ENCODE measurements at places on chromosomes 11 and 22.

GRCh38 chr22:49366437-49366836 lies 461.2 kb downstream of the BRD1 start:
- DNase-seq: no peak

- no peak for DNase-seq
Observed at GRCh38 chr11:57681168-57681567, 13.3 kb downstream of the ZDHHC5 start.

GRCh38 chr11:72343006-72343756 lies 91.2 kb downstream of the CLPB start:
- DNase-seq: no peak

DNA sequence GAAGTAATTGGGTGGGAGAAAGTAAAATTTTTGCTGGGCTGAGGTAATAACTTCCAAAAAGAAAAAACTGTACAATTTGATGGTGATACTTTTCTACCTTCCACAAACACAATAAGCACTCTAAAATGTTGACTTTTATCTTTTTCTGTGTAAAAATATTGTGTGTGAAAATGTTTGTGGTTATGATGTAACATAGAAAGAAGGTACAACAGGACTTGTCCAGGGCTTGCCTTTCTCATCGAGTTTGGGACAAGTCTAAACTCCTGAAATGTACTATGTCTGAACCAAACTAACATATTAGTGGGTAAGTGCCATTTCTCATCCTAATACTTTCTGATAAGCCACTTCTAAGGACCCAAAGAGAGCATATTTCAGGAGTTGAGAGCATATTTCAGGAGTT lies 174.2 kb upstream of the PDGFD start:
- DNase-seq: no peak

GRCh38 chr22:42994917-42995562 lies 19.9 kb downstream of the PACSIN2 start:
- DNase-seq: no peak

- no peak for DNase-seq
Observed at GRCh38 chr22:24440718-24441405, 13.5 kb downstream of the ADORA2A start.

DNA sequence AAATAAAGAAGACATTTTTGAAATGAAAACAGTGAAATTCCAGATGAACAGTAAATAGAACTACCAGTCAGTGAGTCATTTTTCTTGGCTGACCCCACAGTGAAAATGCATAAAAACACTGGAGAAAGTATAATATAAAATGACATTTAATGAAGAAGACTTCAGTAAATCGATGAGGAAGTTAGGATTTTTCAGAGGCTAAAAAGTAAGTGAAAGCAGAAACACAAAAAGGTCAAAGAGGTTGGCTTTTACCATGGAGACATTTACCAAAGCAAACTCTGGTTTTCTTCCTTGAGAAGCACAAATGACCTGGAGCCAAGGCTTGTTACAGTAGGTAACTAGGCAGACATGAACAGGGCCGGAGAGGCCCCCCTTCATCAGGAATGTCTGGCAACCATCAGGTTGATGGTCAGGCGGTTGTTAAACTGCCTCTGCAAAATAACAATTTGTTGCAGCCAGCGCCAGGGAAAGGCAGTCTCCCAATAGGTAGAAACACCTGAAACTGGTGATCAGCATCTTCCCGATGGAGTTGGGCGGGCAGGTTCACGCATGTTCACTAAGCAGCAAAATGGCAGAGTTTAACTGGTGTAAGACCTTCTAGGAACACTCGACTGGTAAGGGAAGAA lies 16.7 kb upstream of the TMEM123 start:
- no peak for DNase-seq

GRCh38 chr11:61853698-61854169 lies 25.6 kb downstream of the FADS2 start:
- no peak for DNase-seq

- DNase-seq: no peak
Observed at GRCh38 chr22:16828876-16829275, 3.7 kb upstream of the XKR3 start.

DNA sequence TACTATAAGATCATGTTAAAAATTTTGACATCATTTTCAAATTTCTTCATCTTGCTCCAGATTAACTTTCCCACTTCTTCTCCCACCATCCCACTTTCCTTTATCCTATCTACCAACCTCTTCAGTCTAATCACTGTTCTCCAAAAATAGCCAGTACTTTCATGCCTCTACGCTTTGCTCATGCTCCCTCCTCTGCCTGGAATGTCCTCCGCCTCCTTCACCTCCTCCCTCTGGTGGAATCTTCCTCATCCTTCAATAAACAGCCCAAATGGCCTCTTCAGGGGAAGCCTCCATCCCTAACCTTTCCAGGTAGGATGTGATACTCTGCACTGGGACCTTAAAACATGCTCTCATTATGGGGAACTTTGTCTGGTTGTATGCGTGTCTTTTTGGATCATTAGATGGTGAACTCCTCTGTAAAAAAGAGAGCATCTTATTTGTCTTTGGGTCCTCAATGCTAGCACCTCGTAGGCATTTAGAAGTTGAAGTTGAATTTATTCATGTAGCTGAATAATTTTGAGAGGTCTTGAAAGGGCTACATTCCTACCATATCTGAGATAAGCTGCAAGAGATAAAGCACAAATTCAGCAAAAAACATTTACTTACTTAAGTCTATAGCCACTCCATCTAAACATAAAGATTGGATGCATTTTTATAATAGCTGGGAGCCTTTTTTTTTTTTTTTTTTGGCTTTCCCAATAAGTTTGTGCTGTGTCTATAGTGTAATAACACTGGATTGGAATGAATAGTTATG lies 8.0 kb upstream of the CSRP3 start:
- peak; percentile 32 for DNase-seq

- no peak for DNase-seq
Observed at GRCh38 chr11:130849215-130849568, 67.1 kb downstream of the SNX19 start.

GRCh38 chr22:33666279-33666960 lies 253.9 kb downstream of the LARGE1 start:
- DNase-seq: peak; percentile 60

GRCh38 chr11:43825217-43825816 lies 55.3 kb upstream of the ALKBH3 start:
- peak; percentile 72 for DNase-seq

DNA sequence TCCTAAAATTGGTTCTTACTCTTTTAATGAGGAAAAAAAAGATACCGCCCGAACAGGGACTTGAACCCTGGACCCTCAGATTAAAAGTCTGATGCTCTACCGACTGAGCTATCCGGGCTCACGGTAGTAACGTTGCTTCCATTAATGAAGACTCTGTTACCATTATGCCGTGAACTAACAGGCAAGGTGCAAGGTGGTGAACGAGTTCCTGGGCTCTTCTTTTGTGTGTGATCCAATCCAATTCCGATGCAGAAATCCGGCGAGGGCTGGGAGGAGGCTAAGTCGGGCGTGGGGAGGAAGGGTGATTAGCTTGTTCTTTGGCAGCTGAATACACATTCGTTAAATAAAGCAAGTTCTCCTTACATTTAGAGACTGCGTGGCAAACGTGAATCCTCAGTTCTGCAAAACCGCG lies 49.0 kb downstream of the OR4D9 start:
- DNase-seq: peak; percentile 91

DNA sequence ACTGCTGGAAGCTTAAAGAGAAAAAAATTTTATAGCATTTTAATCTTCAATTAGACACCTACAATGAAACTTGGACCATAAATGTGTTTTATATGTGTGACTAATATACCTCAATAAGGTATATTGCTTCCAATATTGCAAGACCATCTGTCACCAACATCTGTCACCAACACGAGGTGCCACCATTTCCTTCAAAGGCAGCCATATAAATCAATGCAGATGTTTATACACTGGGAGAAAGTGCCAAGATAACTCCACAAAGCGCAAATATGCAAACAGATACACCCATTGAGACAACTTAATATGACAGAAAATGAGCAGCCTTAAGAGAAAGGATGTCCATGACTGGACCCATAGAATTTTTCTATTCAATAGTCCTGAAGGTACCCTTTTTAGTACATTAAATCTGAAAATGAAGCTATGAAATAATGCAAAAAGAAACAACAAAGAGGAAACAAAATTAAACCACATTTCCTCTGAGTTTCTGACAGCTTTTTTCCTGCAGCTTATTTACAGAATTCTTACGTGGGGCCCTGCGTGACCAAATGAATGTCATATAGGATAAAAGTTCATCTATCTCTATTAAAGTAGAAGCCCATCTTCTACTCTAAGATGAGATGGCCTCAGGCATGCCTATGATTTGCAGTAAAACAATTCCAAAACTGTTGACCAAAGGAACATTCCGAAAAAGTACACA lies 12.5 kb downstream of the MPZL3 start:
- no peak for DNase-seq

DNA sequence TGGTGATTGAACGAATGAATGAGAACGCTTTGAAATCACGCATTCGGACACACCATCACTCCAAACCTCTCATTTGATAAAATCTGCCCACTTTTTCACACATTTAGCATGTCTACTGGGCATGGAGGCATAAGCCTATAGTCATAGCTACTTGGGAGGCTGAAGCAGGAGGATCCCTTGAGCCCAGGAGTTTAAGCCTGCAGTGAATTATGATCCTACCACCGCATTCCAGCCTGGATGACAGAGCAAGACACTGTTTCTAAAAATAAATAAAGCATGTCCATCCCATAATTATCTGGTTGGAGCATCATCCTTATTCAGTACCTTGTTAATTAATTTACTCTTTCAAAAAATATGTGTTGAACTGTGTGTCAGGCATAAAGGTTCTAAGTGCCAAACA lies 3.3 kb upstream of the PICALM start:
- DNase-seq: no peak

GRCh38 chr22:22663861-22664800 lies 19.7 kb downstream of the GGTLC2 start:
- no peak for DNase-seq

GRCh38 chr11:7630002-7630401 lies 43.3 kb downstream of the CYB5R2 start:
- DNase-seq: no peak

- DNase-seq: peak; percentile 20
Observed at GRCh38 chr11:72348250-72348649, 86.1 kb downstream of the CLPB start.

- DNase-seq: no peak
Observed at GRCh38 chr11:47260366-47260765, 2.6 kb downstream of the NR1H3 start.

DNA sequence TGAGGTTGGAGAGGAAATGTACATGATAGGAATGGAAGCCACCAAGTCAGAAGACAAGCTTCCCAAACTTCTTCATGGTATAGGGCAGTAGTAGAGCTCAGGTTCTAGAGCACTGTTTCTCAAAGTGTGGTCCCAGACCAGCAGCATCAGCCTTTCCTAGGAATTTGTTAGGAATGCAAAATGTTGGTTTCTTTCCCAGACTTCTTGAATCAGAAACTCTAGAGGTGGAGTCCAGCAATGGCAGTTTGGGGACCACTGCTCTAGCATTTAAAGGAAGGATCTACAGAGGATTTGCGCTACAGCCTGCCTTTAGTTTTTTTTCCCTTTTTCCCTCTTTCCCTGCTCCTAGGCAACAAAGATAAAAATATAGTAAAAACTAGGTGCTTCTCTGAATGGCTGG lies 17.0 kb upstream of the MMP12 start:
- no peak for DNase-seq

DNA sequence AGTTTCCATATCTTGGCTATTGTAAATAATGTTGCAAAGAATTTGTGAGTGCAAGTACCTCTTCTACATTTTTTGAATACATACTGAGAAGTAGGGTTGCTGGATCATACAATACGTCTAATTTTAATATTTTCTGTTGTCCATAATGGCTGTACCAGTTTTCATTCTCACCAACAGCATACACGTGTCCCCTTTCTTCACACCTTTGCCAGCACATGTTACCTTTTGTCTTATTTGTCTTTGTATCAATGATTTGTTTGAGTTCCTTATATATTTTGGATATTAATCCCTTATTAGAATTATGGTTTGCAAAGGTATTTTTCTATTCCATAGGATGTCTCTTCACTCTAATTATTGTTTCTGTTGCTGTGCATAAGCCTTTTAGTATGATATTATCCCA lies 904.3 kb downstream of the METTL15 start:
- DNase-seq: no peak

GRCh38 chr11:122705396-122705795 lies 49.9 kb downstream of the UBASH3B start:
- DNase-seq: no peak

- DNase-seq: no peak
Observed at GRCh38 chr22:29715240-29715639, 4.6 kb upstream of the CABP7 start.

DNA sequence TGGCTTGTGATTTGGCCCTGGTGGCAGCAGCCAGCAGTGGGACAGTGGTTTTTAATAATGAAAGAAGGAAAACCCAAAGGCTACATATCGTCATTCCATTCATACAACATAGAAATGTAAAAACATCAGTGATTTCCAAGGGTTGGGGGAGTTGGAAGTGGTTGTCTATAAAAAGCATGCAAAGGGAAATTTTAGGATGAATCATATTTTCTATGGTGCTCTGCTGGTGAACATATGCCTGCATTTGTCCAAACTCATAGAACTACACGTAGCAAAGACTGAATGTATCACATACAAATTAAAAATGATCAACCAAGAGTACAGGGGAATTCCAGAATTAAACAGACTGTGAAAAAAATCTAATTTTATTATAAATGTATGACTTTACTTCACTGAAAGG lies 11.1 kb downstream of the OR5B3 start:
- no peak for DNase-seq

DNA sequence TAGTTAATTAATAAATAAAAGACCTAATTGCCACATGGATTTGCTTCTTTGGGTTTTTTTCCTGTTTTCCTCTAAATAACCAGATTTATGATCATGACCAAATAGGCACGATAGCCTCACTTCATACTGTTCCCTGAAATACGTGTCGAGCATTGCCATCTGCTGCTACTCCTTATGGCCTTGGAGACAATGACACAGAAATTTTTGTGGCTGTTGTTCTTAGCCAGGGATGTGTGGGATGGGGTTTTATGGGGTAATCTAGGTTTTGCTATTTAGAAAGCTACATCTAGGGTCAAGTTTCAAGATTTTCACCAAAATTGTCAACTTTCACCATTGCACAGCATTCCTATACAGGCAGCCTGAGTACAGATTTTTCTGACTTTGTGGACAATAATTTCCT lies 145.2 kb downstream of the DBX1 start:
- no peak for DNase-seq
